ENCODE measurements at places on chromosomes 1 and 21. TPM values are rescaled to one million over a fixed set of nuclear protein-coding genes. Genes with fewer than 3 reads are reported as not detected.

Gene CNIH4
- total RNA-seq, result 110 TPM

Gene RGS1
- total RNA-seq, result not detected

Gene FAM151A
- 0.05 TPM for total RNA-seq

Gene CEP350
- total RNA-seq, result 10.0 TPM

Gene FCRLA
- not detected for total RNA-seq

Measured in A549 treated with CORT108297 at 1 μM for 4 hours (cell line).